ENCODE measurements at places on chromosomes 16 and 17. TPM values are rescaled to one million over a fixed set of nuclear protein-coding genes. Genes with fewer than 3 reads are reported as not detected.

DNA sequence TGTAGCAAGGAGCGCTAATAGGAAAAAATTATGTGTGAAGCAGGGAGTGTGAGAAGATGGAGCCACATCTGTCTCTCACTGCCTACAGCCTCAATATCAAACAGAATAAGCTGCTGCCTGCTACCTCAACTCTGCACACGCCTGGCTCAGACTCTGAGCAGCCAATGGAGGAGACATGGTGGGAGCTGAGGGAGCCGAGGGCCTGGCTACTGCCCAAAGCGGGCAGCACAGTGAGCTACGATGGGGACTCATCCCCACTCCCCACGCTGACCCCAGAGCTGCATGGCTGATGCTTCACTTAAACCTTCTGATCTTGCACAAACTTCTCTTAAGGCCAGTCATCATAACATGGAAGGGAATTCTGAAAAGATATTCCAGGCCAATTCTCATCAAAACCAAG, 11.1 kb upstream of the FLYWCH2 start:
- DNase-seq, result no peak

GRCh38 chr17:33602981-33603380, 309.9 kb upstream of the ASIC2 start:
- no peak for DNase-seq

GRCh38 chr17:7897090-7897489, 8.5 kb downstream of the CHD3 start:
- no peak for DNase-seq

DNA sequence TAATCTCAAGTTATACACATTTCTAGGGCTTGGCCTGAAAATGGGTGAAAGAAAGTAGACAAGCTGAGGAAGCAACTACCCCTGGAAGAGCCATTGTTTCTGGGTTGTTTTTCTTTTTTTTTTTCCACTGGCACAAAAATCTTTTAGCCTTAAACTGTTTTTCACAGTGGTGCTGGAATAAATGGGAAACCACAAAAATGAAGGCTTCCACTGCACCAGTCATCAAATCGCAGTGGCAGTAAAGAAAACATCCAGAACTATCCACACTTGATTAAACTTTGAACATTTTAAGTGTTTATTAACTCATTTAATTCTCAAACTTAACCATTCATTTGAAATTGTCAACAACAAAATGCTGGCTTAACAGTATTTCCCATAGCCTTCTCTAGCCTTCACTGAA, 14.3 kb downstream of the CMTM4 start:
- DNase-seq, result no peak

DNA sequence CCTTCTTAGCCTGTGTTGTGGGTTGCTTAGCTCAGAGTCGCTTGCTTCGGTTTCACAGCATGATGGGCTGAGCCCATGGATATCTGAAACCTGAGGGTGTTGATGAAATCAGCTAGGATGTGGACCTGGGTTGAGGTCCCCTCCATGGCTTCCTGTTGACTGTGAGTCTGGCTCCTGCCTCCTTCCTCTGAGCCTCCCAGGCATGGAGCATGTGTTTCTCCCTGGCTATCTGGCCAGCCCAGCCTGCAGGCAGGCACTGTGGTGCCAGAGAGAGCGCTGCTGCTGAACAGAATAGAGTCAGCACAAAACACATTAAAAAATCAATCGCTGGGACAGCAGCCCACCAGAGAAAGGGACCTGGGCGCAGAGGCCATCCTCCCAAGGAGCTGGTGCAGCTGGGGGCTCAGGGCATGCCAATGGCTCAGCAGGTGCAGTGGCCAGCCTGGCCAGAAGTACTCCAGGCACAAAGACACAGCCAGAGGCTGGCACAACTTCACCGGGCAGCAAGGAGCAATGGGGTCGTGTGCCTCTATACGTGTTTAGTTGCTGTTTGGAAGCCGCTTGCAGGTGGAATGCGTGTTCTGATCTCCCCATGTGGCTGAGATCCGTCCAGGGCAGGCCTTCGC, 28.3 kb upstream of the GPRC5C start:
- DNase-seq, result no peak

The SLC16A11 gene
- not detected for total RNA-seq

DNA sequence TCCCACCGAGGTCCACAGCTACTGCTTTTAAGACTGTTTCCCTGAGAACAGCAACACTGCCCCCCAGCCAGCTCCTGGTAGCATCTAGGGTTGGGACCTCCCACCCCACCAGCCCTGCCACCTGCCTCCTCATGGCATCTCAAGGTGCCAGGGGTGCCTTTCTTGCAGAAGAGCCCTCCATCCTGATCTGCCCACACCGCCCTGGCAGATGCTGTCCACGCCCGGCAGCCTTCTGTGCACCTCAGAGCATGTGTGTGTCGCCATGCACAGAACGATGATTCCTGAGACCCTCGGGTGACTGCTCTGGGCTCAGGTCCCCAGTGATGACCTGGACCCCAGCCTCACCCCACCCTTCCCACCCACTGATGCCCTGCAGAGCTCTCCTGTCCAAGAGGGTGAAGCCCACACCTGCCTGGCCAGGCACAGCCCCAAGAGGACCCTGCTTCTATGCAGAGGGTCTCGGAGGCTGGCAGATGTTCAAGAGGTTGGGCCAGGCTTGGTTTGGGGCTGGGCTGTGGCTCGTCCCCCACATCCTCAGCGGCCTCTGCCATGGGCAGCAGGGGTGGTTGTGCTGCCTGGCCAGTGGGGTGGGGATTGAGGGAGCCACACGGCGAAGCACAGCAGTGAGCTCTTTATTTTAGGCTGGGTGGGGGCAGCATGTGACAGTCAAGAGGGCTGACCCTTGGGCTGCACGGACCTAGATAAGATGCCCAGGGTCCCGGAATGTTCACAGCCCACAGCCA, 5.2 kb upstream of the SPATA2L start:
- no peak for DNase-seq

GRCh38 chr17:8158267-8159031, 4.3 kb downstream of the VAMP2 start:
- DNase-seq, result peak; percentile 91

GRCh38 chr17:40936976-40937375, 470 bp downstream of the KRT23 start:
- no peak for DNase-seq

The CLN3 gene
- total RNA-seq, result 18.1 TPM

The SLFN12L gene
- 0.35 TPM for total RNA-seq

The CSH1 gene
- not detected for total RNA-seq

- no peak for DNase-seq
These were observed 11.9 kb downstream of the RAB40B start for GRCh38 chr17:82686366-82687324.

DNA sequence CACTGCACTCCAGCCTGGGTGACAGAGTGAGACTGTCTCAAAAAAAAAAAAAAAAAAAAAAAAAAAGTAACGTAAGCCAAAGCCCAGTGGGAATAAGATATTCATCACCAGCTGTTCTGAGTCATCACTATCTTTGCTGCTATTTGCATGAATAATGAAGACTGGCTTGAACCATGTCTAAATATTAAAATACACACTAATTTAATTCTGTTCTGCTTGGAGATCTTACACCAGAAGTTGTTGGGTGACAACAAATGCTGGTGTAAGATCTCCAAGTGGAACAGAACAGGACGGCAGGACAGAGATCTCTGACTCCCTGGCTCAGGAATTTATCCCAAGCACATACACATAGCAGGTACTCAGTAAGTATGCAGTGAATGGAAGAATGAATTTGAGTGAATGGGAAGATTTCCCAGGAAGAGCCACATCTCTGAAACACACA, 19.6 kb downstream of the DNAH17 start:
- peak; percentile 53 for DNase-seq

The PARN gene
- 33.4 TPM for total RNA-seq

Measured in MCF 10A (cell line).